ENCODE measurements at places on chromosomes 2 and 18.

DNA sequence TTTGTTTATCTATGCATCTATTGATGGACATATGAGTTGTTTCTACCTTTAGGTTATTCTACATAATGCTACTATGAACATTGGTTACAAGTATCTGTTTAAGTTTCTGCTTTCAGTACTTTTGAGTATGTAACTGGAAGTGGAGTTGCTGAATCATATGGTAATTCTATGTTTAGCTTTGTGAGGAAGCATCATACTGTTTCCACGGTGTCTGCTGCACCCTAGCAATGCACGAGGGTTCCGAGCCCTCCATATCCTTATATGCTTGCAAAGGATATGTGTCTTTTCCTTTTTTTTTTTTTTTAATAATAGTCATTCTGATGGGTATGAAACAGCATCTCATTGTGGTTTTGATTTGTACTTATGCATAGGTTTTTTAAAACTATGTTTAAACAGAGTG lies 83.7 kb downstream of the FMNL2 start:
- DNase-seq = peak; percentile 73

- no peak for DNase-seq
Observed at GRCh38 chr2:217987391-217987790, 15.4 kb downstream of the TNS1 start.

DNA sequence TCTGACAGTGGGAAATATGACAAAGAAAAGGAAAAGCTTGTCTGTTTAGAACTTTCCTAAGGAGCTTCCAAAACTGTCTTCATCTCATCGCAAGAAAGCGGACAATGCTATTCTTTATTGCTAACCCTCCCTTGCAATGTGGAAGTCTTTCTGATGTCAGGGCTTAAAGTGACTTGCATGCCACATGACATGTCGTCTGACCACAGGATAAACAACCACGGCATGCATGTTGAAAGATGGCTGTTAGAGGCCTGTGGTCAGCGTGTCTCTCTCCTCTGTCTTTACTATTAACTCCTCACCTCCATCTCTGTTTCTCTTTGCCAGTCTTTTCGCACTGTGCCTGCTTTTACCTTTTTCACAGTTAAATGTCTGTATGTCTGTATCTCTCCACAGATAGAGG lies 389.8 kb downstream of the LNPK start:
- no peak for DNase-seq

- DNase-seq = no peak
Observed at GRCh38 chr2:43412114-43412753, 183.6 kb downstream of the THADA start.

DNA sequence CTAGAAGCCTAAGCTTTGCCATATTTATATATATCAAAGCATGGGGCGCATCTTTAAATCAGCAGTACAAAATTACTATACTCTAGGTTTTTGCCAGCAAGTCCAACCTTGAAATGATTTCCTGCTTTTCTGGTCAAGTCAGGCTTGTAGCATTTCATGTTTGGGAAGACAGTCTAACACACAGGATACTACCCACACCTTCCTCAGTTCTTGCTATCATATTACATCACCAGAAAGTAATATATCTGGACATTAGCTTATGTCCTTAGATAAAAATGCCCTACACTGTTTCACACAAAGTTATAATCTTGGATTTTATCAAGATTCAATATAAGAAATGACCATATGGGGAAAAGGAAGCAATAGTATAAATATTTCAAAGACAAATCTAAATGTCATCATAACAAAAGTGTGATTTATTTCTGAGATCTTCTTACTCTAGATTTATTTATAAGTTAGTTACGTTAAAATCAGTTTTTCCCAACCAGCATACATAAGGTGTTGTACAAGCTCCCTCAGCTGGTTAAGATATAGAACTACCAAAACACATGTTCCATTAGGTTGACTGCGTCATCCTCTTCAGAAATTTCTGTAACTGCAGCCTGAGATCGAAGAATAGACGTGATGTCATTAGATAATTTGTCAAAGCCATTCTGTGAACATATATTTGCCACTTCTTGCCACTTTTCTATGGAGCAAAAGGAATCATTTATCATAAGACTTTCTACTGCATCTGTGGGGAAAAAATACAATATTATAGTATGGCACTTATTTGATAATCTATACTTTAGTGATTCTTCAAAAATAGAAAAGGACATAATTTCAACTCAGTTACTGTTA lies 56.6 kb downstream of the CLHC1 start:
- peak; percentile 69 for DNase-seq
